ENCODE measurements at places on chromosomes 4 and X.

- DNase-seq = no peak
Measured at GRCh38 chr4:33226133-33226532, 2506.0 kb downstream of the PCDH7 start.

DNA sequence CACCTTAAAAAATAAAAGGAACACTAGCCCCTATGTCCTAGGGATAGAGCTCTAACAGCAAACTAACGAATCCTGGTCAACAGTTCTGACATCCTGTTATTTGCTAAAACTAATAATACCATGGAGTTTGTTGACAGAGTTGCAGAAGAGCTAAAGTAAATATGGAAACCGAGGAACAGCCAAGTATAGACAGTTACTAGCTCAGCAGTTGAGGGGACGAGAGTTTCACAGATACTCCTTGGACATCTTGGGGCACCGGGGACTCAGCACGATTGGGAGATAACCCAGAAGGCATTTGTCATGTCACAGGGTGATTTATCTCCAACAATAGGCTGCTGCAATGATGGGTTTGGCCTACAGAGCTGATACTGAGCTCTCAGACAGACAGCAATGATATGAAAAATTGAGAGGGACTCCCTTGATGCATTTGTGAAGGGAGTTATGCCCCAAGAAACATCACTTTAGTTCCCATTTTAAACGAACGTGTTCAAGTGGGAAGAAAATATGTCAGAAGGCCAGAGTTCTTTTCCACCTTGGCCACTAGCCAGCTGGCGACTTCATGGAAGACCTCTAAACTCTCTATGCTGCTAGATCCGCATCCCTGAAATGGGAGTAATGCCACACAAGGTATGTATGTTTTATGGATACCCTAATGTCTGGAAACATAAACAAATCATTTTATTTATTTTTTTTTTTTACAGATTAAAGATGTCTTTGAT, 48.6 kb downstream of the TSC22D3 start:
- DNase-seq = no peak

DNA sequence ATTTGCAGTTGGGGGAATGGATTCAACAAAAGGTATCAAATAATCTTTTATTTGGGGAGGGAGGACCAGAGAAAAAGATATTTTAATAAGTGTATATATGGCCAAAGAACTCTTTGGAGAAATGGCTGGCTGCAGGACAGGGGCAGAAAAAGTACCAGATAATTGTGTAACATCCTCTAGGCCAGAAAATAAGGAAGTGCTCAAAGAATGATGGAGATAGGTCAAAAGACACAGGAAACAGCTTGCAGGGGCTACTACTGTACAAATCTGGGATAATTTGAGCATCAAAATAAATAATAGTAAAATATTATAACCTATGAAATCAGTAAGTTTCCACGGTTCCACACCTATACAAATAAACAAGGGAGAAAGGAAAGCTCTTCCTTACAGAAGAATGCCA, 34.8 kb downstream of the KLHL5 start:
- no peak for DNase-seq

GRCh38 chrX:149903889-149904748, 23.1 kb downstream of the MAGEA8 start:
- no peak for DNase-seq

DNA sequence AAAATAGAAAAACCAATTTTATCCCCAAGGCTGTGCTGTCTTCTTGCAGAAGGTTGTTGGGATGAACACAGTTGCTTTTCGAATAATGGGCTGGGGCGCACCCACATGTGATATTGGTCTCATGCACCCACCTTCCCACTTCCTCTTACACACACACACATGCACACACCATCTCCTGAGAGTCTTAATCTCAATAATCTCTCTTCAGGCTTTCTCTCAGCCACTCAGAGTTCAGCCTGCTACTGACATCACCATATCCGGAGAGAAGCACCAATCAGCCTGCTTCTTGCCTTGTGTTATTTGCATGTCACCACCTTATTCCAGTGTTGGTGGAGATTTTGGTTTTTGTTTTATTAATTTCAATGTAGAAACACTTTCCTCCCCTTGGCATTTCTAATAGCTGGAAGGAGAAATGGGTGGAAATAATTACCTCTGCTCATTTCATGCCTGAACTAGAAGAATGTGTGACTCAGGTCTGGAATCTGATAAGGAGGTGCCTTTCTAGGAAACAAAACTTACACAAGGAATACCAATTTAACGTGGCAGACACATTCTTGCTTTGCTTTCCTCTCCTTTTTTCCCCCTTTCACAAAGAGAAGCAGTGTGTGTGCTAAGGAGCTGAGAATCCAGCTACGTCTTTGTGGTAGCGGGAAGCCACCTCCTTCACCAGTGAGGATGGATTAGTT, 400.2 kb downstream of the MID1IP1 start:
- no peak for DNase-seq

All from amygdala (tissue), 56 donors.